Stimulated activated CD4-positive, alpha-beta T cell treated with anti-CD3 and anti-CD28 coated beads, Interleukin-15, amount 100 ng/mL, for 1 hour (primary cell): ENCODE measurements at places on chromosomes 6 and 20.

DNA sequence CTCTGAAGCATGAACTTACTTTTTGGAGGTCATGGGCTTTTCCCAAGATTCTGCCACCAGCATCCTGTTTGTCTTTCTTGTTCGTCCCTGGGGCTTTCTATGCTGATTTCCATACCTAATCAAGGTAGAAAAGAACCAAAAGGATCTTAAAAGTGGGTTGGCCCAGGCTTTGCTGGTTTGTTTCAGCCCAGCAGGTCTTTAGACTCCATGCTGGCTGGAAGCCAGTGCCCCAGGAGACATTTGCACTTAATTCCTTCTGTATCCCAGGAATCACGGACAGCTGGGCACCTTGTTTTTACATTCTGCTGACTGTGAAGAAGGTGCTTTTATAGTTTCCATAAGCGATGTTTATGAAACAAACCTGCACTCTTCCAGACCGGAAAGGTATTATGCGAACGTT, 195.9 kb downstream of the CDH4 start:
- no peak for DNase-seq

DNA sequence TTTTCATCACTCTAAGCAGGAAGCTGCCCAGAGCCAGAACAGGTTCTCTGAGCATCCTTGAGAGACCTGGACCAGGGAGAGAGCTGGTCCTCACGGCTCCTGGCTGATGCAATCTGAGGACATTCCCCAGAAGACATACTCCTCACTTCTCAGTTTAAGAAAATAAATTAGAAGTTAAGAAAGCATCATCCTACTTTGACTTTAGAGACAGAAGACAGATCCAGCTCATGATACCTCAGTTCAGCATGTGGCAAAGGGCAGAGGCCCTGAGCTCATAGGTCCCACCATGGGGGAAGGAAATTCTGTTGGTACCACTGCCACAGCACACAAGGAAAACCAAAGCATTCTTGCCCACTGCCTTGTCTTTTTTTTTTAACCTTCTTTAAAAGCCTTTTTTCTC, 378.1 kb upstream of the JARID2 start:
- no peak for DNase-seq

- no peak for DNase-seq
These were observed 10.1 kb downstream of the HMGCLL1 start for GRCh38 chr6:55568808-55569439.

GRCh38 chr6:65280060-65280459, 427.0 kb downstream of the EYS start:
- DNase-seq: no peak

GRCh38 chr6:122785891-122786290, 3.2 kb upstream of the SMPDL3A start:
- no peak for DNase-seq

GRCh38 chr20:24479106-24479505, 9.7 kb downstream of the SYNDIG1 start:
- no peak for DNase-seq

GRCh38 chr6:3367630-3368029, 89.2 kb downstream of the SLC22A23 start:
- DNase-seq: no peak

GRCh38 chr6:108001696-108002231, 43.8 kb upstream of the SEC63 start:
- no peak for DNase-seq

GRCh38 chr20:62730481-62730880, 21.8 kb downstream of the NTSR1 start:
- DNase-seq: no peak
